Stimulated activated CD8-positive, alpha-beta memory T cell treated with anti-CD3 and anti-CD28 coated beads, Interleukin-4, amount 100 ng/mL, for 1 hour (primary cell): ENCODE measurements at places on chromosomes 2 and 18.

- DNase-seq = no peak
Observed at GRCh38 chr2:239819974-239820555, 205.1 kb downstream of the NDUFA10 start.

GRCh38 chr2:154710685-154711084, 12.2 kb downstream of the KCNJ3 start:
- DNase-seq = no peak

- DNase-seq = no peak
Observed at GRCh38 chr18:55096263-55096951, 137.1 kb upstream of the CCDC68 start.

DNA sequence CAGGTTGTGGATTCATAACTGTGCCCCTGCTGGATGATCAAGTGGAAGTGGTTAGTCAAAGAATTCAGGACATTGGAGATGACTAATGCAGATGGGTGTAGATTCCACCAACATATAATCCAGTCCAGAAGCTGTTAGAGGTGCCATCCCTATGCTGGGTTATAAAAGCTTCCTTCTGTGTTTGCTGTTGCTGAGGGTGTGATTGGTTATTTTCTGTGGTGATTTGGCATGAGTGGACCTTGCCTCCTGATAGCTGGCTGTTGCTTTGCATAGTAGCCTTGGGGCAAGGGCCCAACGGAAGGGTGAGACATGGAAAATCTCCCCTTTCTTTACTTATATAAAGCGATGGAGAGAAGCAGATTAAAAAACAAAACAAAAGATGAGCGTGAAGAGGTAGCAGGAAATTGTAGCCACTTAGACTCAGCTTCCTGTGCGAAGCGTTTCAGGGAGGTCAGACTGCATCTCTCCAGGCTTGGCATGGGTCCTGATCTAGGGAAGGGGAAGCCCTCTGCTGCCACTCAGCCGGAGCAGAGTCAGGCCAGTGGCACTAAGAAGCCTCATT, 190.4 kb downstream of the FMNL2 start:
- no peak for DNase-seq

GRCh38 chr2:191666226-191666625, 11.7 kb upstream of the NABP1 start:
- no peak for DNase-seq

DNA sequence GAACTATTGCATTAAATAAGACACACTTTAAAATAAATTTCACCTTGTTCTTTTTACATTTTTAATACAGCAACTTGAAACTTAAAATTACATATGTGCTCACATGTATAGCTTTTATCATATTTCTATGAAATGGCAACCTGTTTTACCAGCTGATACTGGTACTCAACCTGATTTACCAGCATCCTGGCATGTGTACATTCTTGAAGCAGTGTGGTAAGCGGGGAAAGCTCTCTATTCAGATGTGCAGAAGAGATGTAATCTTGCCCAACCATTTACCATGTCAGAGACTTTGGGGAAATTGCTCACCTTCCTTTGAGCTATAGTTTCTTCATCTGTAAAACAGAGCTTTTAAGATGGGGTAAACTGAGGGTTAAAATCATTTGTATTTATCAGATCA, 133.2 kb downstream of the CCDC148 start:
- DNase-seq = no peak

DNA sequence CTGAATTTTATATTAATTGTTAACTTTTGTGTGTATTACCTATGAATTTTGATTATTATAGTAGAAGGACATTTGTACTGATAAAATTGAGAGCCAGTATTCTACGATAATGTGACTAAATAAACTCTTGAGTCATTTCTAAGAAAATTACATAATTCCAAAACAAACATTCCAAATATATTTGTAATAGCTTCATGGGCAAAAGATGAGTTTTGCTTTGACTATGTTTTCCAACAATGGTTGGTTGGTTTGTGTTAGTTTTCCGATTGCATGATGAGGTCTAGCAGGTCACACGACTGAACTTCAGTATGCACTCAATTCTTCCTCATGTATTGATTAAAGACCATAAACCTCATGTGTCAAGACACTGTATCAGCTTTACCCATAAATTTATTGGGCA, 71.7 kb upstream of the WDR75 start:
- no peak for DNase-seq

DNA sequence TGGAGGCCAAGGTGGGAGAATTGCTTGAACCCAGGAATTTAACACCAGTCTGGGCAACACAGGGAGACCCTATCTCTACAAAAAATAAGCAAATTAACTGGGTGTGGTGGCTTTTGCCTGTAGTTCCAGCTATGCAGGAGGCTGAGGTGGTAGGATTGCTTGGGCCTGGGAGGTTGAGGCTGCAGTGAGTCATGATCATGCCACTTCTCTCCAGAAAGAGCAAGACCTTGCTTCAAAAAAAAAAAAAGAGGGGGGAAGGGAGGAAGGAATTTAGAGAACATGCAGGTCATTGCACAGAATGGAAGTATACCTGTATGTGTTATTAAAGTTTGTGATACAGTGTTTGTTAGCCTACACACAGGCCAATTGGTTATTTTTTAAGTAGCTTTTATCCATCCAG, 25.8 kb downstream of the PKP4 start:
- DNase-seq = no peak

DNA sequence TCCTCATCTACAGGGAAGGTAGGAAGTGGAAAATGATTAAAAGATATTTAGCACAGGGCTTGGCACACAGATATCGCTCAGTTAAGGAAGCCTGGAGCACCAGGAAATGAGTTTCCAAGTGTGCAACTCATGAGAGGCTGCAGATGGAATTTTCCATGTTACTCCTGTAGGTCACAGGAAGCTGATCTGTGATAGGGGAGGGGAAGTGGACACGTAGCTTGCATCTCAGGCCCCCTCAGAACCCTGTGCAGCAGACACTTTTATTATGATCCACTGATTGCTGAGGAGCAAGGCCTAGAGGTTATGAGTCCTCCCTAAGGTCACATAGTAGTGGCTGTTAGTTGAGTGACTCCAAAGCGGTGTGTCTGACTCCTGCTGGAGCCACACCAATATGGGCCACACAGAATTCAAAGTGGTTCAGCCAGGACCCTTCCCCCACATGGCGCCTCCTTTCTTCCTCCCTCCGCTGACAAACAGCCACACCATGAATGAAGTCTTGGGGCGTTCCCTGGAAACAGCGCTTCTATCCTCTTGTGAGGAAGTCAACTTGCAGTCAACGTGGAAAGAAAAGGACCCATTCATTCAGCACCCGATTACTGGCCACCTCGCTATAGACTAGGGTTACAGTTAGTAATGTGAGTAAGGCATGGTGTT, 21.5 kb downstream of the DYSF start:
- no peak for DNase-seq
